DMS79 (cell line): ENCODE measurements at places on chromosomes 1 and 21.

DNA sequence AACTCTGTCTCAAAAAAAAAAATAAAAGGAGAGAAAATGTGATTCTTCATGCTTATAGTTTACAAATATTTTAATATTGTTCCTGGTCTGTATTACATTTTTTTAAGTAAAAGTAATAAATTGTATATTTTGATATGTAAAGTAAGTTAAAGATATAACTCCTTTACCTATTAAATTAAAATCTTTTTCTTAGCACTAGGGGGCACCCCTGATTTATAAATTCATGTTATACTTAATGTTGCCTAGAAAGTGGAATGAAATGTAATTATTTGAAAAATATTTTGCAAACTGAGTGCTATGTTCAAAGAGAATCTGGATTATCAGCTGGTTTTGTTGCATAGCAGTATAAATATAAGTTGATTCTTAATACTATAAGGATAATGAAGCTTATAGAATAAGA lies 49.2 kb downstream of the RALGPS2 start:
- no peak for DNase-seq

DNA sequence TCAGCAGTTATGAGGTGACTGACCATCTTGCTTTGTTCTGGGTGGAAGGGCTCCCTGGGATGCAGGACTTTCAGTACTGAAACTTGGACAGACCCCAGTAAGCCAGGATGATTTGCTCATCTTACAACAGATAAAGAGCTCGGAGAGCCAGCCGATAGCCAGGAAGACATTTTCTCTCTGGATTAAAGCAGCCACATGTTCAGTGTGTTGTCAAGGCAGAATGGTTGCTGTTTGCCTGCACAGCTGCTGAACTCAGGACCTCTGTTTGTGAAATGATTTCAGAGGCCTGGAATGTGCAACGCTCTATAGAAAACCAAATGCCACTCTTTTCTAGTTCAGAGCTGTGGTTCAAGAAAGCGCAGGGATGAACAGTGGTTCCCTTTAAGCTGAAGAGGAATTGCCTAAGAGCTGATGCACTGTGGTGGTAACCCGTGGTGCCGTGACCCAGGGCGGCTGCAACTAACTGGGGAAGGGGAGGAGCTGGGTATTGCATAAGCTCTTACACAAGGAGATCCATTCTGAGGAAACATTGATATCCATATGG lies 40.7 kb downstream of the CASQ2 start:
- no peak for DNase-seq

DNA sequence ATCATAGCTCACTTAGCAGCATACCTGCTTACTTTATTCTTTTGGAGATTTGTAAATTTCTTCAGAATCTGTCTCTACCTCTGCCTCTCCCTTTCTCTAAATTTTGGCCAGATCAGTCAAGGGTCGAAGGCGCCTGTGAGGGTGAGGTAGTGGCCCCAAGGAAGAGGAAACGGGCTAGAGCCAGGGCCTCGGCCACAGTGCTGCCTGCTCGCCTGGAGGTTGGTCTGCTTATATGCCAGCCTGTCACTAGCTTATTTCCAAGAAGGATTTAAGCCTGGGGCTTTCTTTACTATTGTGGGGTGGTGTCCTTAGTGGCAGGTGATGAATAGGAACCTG lies 19.6 kb downstream of the PEX14 start:
- no peak for DNase-seq

DNA sequence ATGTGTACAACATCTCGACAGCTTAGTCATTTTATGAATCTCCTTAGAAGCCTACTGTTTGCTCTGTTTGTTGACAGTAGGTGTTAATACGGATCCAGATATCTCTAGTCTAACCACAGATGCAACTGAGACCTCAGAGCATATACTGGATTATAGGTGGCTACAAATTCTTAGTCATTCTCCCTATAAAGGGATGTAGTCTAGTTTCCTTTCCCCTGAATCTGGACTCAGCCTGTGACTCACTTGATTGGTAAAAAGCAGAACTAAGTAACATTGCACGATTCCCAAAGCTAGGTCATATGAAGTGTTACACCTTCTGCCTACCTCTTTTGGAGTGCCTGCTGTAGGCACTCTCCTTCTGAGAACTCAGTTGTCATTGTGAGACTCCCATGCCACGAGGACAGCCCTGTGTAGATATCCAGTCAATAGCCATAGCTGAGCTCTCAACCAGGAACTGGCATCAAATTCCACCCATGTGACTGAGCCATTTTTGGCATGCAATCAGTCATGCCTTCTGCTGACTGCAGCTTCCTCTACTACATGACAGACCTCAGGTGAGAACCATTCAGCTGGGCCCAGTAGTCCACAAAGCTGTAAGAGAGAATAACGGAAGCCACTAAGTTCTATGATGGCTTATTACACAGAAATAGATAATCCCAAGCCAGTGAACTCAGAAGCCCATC lies 135.9 kb upstream of the CHRM3 start:
- no peak for DNase-seq

DNA sequence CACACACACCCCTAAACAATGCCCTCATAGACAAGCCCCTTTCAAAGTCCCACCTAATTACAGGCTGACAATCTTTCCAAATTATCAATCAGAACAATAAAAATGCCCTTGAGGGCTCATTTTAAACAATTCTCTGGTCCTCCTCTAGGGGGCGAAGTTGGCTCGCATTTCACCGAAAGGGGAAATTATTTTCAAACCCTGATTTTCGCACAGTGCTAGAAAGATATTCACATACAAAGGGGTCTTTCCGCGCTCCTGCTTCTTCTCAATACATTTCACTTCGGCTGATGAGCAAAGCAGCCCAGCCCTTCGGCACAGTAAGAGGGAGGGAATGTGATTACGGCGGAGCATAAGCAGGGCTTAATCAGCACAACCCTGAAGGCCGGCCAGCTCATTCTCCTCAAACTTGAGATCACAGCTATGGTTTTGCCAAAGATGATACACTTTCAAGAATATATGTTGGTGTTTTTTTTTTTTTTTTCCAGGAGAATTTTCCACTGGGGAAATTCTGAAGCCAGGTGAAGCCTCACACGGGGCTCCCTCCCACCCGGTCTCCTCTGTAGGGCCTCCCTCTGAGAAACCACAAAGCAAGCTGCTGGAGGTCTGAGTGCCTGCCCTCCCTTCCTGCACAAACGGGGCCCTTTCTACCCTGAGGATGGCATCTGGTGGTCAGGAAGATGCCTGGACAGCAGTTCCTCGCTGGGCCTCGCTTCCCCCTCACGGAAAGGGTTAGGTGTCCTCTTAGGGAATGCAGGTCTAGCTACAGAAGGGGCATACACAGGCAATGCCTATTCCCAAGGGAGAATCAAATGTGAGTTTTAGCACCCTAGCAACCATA lies 66.9 kb downstream of the GNG12 start:
- no peak for DNase-seq

DNA sequence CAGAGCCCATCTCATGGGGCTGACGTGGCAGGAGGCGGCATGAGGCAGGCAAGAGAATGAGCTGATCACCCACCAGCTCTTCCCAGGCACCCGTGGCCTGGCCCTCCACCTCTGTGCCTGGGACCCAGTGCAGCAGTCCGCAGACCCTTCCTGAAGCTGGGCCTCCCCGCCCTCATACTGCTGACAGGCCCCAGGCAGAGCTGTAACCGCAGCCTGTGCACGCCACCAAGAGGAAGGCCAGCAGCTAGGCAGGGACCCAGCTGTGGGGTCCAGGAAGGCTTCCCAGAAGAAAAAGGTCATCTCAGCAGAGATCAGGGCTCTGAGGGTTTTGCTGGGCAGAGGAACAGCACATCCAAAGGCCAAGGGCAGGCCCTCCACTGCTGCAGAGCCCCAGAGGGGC lies 9.8 kb upstream of the MTFR1L start:
- DNase-seq, result no peak

DNA sequence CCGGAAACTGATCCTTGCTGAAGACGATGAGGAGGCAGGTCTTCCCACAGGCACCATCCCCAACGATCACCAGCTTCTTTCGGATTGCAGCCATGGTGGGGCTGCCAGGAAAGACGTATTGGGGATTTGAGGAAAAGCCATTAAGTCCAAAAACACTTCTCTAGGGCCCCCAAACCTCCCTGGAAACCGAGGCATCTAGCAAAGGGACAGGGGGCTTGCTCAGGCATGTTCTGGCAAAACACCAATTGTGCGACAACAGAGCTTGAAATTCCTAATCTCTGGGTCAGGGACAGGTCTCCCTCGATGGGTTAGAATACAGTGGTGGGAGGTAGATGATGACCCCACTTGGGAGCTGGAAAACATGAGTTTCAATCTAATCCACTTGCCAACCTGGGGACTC lies 3.2 kb downstream of the RHOC start:
- no peak for DNase-seq

- DNase-seq, result no peak
Measured at GRCh38 chr1:228547464-228547792, 60.2 kb downstream of the RNF187 start.

DNA sequence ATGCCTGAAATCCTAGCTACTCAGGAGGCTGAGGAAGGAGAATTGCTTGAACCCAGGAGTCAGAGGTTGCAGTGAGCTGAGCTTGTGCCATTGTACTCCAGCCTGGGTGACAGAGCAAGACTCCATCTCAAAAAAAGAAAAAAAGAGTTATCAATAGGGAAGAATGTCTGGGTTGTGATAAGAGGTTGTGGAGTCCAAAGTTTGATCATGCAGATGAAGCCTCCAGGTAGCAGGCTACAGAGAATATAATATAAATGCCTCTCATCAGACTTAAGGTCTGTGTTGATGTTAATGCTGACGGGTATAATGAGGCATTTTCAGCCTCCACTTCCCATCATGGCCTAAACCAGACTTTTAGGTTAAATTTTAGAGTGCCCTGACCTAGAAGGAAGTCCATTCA lies 24.6 kb downstream of the TLR5 start:
- DNase-seq, result no peak

GRCh38 chr21:15206514-15206913 lies 141.7 kb upstream of the NRIP1 start:
- DNase-seq, result no peak
